Chondrocyte (in vitro differentiated cells): ENCODE measurements at places on chromosomes 5 and 9. TPM values are rescaled to one million over a fixed set of nuclear protein-coding genes. Genes with fewer than 3 reads are reported as not detected.

GRCh38 chr5:10745133-10745532 lies 15.9 kb downstream of the DAP start:
- peaks cover 58% of the 10 kb centered on the region for H3K36me3 ChIP-seq
- no peak for DNase-seq
- no peaks in the 10 kb centered on the region for H3K27me3 ChIP-seq
- no peak overlapping the region for H3K4me3 ChIP-seq

DNA sequence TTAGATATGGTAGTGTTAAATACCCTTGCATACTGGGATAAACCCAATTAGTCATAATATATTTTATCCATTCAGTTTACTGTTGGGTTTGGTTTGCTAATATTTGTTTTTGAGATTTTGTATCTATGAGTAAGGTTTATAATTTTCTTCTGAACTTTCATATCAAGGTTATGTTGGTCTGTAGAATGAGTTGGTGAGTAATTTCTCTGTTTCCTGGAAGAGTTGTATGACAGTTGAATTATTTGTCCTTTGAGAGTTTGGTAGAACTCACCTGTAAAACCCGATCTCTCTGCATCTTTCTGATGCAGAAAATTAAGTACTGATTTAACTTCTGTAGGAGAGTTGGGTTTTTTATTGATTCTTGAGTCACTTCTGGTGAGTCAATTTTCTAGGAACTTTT lies 20.4 kb downstream of the DDX4 start:
- H3K27me3 ChIP-seq, result peaks cover 26% of the 10 kb centered on the region
- DNase-seq, result no peak

DNA sequence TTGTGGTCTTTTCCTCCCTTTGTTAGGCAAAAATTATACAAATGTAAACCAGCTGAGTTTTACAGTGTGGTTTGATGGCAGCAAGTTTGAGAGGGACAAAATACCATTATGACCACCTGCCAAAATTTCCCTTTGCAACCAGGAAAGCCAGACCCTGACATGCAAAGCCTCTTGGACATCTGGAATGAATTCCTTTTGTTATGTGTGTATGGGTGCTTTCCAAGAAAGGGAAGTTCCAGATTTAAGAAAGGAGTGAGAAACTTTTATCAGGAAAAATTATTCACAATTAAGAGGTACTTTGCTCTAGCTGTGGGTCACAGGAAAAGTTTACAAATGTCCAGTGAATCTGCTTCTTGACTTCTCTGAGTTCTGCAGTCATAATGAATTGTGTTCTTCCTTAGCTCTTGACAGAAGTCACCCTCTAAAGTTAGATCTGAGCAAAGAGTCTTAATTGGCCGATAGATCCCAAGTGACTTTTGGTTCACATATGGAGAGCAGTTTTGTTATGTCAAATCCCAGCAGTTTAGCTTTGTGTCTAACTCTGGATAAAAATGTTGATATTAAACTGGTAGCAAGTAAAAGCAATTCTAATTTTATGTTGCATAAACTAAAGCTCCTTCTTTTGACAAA lies 295.9 kb upstream of the ZNF608 start:
- no peaks in the 10 kb centered on the region for H3K36me3 ChIP-seq
- H3K27me3 ChIP-seq, result no peaks in the 10 kb centered on the region
- peaks cover 49% of the 10 kb centered on the region for H3K4me1 ChIP-seq

IL4 gene
- not detected in 3 replicates for total RNA-seq

DNA sequence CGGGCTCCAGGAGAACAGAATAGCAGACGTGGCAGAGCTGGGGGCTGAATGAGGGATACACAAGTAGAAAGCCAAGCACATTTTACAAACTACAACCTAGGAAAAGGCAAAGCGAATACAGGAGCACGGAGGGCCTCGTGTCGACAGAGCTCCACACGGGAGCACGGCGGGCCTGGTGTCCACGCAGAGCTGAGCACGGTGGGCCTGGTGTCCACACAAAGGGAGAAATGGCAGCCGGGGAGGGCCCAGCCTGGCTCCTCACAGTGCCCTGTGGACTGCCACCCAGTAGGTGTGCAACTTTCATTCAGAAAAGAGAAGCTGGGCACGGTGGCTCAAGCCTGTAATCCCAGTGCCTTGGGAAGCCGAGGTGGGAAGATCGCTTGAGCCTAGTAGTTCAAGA lies 3.4 kb upstream of the INPP5E start:
- H3K27ac ChIP-seq, result no peak overlapping the region
- H3K4me3 ChIP-seq, result no peak overlapping the region
- H3K4me1 ChIP-seq, result peaks cover 8% of the 10 kb centered on the region
- H3K27me3 ChIP-seq, result no peaks in the 10 kb centered on the region

TAF11L10 gene
- not detected in 3 replicates for total RNA-seq

C5orf58 gene
- total RNA-seq, result not detected in 3 replicates

DNA sequence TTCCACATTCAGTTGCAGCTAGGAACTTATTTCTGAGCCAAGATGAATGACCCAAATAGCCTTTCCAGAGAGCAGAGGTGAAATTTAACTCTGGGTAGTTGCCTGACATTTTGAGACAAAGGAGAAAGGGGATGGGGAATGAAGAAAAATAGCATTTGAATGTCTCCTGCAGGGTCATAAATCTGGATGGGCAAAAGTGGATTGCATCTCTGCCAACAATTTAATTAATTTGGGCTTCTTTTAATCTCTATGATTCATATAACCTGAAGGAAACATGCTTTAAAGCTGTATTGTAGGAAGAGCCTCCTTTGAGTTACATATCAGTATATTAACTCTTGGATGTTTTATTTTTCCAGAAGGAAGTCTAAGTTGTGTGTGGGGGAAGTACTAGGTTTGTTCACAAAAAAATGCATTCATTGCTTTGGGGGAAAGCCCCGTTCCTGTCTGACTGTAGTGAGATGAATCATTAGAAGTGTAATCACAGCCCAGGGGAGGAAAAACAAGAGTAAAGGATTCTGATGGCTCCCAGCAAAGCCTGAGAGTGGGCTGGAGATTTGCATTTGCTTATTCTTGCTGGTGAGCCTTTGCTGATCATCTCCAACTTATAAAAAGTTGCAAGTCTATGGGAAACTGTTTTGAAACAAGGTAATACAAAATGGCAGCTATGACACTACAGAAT lies 133.0 kb upstream of the IQGAP2 start:
- H3K27me3 ChIP-seq, result peaks cover 3% of the 10 kb centered on the region
- no peaks in the 10 kb centered on the region for H3K36me3 ChIP-seq
- DNase-seq, result no peak

DNA sequence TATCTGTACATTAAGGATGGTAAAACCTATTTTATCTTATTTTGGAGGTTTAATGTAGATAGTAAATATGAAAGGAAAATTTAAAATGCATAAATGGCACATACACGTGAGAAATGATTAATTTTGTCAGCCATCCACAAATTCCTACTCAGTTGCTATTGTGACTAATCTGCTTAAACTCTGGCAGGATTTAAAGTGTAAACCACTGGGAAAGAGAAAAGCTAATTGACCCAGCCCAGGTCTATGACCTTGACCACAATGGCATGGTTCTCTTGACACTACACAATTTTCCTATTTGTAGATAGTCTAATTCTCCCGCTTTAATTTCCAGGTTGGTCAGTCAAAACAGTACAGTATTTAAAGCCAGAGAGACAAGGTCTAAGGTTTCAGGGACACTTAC lies 459.0 kb upstream of the KLF4 start:
- DNase-seq, result no peak
- H3K27ac ChIP-seq, result no peak overlapping the region
- peaks cover 3% of the 10 kb centered on the region for H3K27me3 ChIP-seq
- peaks cover 4% of the 10 kb centered on the region for H3K36me3 ChIP-seq
- H3K4me1 ChIP-seq, result peaks cover 6% of the 10 kb centered on the region

GRCh38 chr5:179912951-179913350 lies 5.3 kb upstream of the TBC1D9B start:
- peaks cover 9% of the 10 kb centered on the region for H3K4me1 ChIP-seq
- H3K27ac ChIP-seq, result no peak overlapping the region
- no peaks in the 10 kb centered on the region for H3K27me3 ChIP-seq
- DNase-seq, result peak; percentile 77

DNA sequence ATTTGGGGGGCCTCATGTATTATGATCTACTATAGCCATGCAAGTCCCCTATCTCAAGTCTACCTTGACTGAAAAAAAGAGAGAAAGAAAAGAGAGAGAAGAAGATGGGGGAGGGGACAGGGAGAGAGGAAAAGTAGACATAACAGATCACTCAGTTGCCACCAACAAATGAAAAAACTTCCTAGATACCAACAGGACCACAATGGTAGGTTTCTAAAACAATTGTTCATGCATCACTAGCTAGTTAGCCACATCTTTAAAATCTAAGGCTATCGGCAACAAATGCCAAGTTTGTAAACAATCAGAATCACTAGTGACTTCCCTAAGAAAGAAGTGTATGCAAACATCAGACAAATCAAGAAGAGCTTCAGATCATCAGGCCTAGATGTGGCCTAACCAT lies 328.2 kb downstream of the BNC2 start:
- DNase-seq, result no peak
- no peaks in the 10 kb centered on the region for H3K27me3 ChIP-seq
- peaks cover 25% of the 10 kb centered on the region for H3K4me1 ChIP-seq
- H3K4me3 ChIP-seq, result no peak overlapping the region
- H3K27ac ChIP-seq, result no peak overlapping the region

DNA sequence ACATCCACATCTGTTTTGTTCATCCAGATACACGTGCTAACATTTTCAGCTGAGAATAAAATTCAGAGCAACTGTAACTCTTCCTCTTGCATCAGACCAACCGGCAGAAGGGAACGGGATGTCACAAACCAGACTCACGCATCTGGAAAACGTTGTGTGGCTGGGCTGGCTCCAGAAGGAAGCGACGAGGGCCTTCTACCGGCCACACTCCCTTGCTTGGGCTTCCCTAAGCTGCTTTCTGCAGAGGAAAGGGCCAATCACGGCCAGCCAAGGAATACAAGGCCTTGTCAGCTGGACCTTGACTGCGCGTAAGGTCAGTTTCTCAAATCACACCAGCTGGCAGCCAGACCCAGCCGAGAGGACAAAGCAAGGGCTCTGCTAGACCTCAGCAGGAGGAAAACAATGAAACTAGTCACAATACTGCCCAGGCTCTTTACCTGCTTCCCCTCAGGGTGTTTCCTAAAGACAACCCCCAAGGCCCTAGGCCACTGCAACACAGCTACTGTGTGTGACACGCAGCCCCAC lies 106.1 kb downstream of the THBS4 start:
- H3K4me1 ChIP-seq, result peaks cover 41% of the 10 kb centered on the region
- H3K4me3 ChIP-seq, result peak overlapping the region; percentile 5
- peak overlapping the region; percentile 93 for H3K27ac ChIP-seq
- no peak for DNase-seq

DNA sequence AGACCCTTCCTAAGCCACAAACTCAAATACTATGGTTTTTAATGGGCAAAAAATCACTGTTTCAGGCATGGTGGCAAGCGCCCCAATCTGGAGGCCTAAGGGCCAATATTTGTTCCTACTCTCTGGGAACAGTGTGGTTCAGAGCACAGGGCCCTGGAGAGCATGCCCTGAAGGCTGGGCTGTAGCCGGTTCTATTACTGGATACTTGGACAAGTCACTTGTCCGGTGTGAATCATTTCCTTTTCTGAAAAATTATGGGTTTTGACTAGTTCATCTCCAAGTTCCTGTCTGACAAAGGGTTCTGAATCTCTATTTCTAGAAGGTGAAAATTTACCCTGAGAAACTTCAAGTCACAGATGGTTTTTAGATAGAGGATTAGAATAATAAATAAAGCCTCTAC lies 75.0 kb downstream of the OTULIN start:
- no peaks in the 10 kb centered on the region for H3K27me3 ChIP-seq
- H3K36me3 ChIP-seq, result peaks cover 26% of the 10 kb centered on the region
- peak overlapping the region; percentile 66 for H3K27ac ChIP-seq
- DNase-seq, result no peak
- H3K4me1 ChIP-seq, result peaks cover 37% of the 10 kb centered on the region
- no peak overlapping the region for H3K4me3 ChIP-seq

GRCh38 chr5:139788294-139788910 lies 7.2 kb upstream of the PSD2 start:
- H3K4me1 ChIP-seq, result peaks cover 4% of the 10 kb centered on the region
- peaks cover 22% of the 10 kb centered on the region for H3K27me3 ChIP-seq
- H3K36me3 ChIP-seq, result peaks cover 2% of the 10 kb centered on the region
- DNase-seq, result no peak
- H3K4me3 ChIP-seq, result peak overlapping the region; percentile 95

DNA sequence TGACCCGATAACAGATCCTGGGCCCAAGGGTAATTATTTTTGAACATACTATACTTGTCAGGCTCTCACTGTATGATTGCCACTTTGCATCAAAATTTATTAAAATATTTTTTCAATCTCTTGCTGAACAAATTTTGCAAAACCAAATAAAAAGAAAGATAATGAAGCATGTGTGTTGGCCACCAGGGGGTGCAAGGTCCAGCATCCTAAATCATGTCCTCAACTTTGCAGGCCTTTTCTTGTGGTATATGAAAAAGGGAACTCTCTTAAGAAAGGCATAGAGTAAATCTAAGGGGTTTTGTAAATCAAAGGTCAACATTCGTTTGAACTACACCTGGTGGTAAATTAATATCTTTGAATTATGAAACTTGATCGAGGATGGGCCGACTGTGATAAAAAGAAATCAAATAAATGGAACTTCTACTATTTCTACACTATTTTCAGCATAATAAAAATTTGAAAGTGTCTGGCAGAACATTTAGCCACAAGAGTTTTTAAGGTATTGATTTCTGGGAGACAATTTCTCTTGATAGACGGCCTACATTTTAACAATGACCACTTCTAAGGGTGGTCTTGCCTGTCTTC lies 676.5 kb downstream of the DMRTA1 start:
- H3K4me1 ChIP-seq, result no peaks in the 10 kb centered on the region
- H3K36me3 ChIP-seq, result no peaks in the 10 kb centered on the region
- DNase-seq, result no peak

GRCh38 chr5:31131381-31131891 lies 62.0 kb upstream of the CDH6 start:
- H3K27me3 ChIP-seq, result no peaks in the 10 kb centered on the region
- H3K27ac ChIP-seq, result no peak overlapping the region
- no peak overlapping the region for H3K4me3 ChIP-seq
- no peak for DNase-seq
- H3K4me1 ChIP-seq, result peaks cover 5% of the 10 kb centered on the region

SAXO1 gene
- 0.17 TPM in 1 of 3 replicates, not detected in the others for total RNA-seq

CDKN2B gene
- total RNA-seq, result 247 to 252 TPM (median 247 TPM) in 3 replicates

- H3K4me3 ChIP-seq, result no peak overlapping the region
- H3K36me3 ChIP-seq, result no peaks in the 10 kb centered on the region
- peaks cover 11% of the 10 kb centered on the region for H3K27me3 ChIP-seq
- H3K4me1 ChIP-seq, result no peaks in the 10 kb centered on the region
- H3K27ac ChIP-seq, result no peak overlapping the region
These were observed 57.5 kb downstream of the PIP5K1B start for GRCh38 chr9:68762570-68762969.
